NAMALWA (cell line): ENCODE measurements at places on chromosomes 5 and 9.

DNA sequence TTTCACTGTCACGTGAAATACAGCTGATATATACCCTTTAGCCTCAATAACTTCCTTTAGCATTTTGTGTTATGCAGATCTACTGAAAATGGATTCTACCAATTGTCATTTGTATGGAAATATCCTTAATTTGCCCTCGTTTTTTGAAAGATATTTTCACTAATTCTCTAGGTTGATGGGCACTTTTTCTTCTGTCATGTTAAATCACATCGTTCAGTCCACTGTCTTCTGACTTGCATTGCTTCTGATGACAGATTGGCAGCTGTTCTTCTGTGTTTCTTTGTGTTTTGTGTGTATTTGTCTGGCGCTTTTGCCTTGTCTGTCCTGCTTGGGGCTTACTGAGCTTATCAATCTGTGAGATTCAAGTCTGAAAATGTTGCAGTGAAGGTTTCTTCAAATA lies 9.7 kb upstream of the CLPTM1L start:
- no peak for DNase-seq

DNA sequence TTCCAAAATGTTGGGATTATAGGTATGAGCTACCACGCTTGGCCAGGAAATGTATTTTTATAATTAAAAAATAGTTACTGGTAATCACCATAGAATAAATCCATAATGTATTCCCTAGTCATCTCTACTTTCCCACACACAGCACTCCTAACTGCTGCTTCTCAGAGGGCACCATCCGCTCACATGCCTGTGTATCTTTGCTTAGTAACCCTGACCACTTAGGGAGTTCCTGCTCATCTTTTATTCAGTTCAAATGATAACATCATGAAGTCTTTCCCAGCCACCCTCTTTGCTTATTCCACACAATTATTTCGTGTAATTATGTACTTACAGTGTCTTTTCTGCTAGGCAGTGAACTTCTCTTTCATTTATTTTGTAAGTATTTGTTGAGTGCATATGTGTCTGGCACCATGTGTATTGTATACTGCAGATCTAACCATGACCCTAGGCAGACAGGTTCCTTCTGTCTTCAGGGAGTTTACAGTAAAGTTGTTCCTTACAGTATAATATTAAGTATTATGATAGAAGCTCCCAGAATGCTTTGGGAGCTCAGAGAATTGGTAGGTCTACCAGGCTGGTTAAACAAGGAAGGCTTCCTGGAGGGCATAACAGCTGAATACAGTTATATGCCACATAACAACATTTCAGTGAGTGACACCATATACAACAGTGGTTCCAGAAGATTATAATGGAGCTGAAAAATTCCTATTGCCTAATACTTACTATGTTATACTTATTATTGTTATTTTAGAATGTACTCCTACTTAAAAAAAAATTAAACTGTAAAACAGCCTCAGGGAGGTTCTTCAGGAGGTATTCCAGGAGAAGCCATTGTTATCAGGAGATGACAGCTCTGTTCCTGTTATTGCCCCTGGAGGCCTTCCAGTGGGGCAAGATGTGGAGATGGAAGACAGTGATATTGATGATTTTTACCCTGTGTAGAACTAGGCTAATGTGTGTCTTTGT lies 39.2 kb downstream of the DCAF10 start:
- DNase-seq, result no peak

DNA sequence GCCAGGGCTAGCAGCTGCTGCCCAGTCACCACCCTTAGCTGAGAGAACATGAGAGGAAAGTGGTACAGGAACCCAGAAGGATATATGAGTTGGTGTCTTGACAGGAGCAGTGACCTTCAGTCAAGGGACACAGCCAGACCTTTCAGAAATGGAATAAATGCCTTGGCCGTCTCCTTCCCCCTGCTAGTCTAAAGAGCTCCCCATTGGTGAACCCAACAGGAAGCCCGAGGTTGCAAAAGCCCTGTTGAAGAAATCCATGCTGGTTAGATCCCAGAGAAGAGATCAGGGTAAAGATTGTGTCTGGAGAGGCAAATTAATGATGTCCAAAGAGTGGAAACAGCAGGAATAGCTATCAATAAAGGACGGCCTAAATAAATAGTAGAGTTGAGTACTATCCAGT lies 244.5 kb downstream of the NR3C1 start:
- no peak for DNase-seq

GRCh38 chr9:108217431-108218349 lies 638.1 kb downstream of the ACTL7B start:
- no peak for DNase-seq

DNA sequence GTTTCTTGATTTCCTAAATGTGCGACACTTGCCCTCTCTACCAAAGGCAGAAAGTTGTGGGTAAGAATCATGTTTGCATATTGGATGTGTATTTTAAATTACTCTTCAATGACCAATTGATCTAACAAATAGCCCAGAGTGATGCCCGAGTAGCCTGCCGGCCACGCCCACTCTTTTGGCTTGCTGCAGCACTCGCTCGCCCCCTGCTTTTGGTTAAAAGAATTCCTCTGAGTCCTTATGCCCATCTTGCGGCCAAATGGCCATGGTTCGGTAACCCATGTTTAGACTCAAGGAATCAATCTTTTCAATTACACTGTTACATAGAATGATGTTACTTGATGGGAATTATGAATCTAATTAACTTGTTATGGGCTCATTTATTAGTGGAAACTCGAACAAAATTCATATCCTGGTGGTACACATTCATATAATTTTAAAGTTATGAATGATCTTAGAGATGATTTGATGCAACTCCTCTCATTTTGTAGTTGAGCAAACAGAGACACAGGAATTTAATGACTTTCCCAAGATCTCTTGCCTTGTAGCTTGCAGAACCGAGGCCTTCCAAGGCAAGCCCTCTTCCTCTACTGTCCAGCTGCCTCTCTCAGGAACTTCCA lies 36.5 kb downstream of the PPIC start:
- DNase-seq, result peak; percentile 60

- no peak for DNase-seq
Observed at GRCh38 chr9:138044485-138045383, 167.2 kb downstream of the CACNA1B start.

DNA sequence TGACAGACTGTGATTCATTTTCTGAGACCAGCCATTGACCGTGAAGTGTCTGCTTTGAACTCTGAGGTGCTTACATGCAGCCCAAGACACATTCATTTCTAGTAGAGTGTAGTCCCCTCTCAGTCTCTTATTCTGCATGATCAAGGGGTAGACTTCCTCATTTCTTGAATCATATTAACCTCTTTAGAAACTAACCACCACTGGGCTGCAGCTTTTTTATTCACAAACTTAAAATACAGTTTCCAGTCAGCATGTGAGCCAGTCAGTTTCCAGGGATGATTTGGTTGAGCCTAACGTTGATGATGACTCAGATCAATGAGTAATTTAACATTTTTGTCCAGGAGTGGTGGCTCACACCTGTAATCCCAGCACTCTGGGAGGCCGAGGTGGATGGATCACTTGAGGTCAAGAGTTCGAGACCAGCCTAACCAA lies 59.2 kb downstream of the OTULIN start:
- DNase-seq, result no peak

DNA sequence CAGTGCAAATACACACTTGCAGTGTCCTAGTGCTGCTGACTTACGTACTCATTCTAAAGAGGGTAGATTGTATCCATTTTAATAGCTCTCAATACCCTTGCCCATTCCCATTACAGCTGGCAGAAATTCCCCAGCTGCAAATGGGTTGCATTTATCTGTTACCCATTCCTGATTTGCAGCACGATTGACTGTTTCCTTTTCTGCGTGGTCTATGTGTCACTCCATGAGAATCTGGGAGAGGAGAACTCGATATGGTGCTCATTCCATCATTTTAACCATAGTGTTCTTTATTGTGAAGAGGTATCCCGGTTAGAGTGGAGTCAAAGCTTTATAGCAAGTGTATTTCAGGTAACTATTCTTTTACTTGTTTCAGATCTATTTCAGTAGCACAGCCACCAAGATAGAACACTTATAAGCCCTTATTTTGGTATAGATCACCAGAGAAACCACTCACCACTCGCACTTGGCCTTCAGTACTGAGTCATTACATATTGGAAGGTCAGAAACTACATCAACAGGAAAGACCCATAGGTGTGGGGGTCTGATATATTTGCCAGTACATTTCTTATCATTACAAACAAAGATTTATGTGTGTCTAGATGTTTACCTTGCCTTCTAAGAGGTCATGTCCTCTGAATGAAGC lies 139.5 kb downstream of the MUSK start:
- no peak for DNase-seq

- DNase-seq, result no peak
Observed at GRCh38 chr9:79542735-79543620, 28.8 kb upstream of the TLE4 start.

- DNase-seq, result no peak
Observed at GRCh38 chr5:172821340-172821985, 12.6 kb upstream of the ERGIC1 start.

DNA sequence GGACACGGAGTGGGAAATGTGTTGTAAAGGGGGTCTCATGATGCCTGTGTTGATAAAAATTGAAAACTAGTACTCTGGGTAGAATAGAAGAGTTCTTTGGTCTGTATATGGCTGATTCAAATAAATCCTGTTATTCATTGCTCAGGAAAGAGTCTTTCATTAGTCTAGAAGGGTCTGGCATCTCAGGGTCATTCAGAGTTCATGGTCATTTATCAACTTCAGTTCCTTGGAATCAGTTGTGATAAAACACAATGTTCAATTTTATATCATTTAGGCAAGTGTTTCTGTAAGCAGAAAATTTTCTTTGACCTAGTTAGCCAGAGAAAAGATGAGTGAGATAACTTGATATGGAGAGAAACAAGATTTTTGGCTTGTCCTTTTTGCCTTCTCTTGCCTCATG lies 36.3 kb downstream of the SPATA31D1 start:
- no peak for DNase-seq

- DNase-seq, result no peak
Observed at GRCh38 chr5:6510132-6510531, 61.5 kb downstream of the UBE2QL1 start.

DNA sequence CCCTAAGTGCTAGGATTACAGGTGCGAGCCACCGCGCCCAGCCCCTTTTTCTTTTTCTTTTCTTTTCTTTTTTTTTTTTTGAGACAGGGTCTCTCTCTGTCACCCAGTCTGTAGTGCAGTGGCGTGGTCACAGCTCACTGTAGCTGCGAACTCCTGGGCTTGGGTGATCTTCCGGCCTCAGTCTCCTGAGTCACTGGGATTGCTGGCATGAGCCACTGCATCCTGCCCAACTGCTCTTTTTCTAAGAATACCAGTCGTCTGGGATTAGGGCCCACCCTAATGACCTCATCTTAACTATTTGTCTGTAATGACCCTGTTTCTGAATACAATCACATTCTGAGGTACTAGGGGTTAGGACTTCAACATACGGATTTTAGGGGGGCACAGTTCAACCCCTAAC lies 34.1 kb upstream of the NANS start:
- DNase-seq, result no peak

DNA sequence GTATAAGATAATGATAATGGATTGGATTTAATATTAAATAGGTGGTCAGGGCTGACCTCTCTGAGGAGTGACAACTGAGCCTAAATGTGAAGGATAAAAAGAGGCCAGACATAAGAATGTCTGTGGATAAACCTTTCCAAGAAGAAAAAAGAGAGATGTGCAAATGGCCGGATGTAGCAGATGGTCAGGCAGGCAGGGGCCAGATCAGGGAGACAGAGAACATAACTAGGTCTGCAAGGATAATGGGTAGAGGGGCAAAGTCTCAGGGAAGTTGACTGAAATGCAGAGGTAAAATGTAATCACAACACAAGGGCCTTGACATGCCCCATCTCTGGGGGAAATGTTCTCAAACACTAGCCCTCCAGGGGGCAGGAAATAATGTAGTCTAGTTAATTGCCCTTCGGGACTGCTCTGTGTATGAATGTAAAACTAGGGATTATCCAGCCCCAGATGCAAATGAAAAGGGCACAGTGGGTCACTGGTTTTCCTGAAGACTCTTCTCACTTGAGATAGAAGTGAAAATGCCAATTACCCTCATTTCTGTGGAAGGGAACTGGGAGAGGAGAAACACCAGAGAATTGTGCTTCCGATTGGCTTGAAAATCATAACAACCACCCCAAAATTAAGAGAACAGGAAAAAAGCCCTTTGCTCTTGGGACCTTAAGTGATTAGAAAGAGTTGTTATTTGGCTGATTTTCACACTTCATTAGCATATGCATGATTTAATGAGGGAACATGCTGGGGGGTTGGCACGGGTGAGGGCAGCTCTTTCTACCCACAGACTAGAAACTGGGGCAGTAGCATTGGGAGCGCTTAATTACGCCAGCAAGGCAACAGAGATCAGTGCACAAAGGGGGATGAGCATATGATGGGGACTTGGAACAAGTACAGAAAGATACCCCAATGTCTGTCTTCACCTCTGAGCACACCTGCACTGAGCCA lies 88.6 kb downstream of the PPP2R2B start:
- DNase-seq, result no peak

DNA sequence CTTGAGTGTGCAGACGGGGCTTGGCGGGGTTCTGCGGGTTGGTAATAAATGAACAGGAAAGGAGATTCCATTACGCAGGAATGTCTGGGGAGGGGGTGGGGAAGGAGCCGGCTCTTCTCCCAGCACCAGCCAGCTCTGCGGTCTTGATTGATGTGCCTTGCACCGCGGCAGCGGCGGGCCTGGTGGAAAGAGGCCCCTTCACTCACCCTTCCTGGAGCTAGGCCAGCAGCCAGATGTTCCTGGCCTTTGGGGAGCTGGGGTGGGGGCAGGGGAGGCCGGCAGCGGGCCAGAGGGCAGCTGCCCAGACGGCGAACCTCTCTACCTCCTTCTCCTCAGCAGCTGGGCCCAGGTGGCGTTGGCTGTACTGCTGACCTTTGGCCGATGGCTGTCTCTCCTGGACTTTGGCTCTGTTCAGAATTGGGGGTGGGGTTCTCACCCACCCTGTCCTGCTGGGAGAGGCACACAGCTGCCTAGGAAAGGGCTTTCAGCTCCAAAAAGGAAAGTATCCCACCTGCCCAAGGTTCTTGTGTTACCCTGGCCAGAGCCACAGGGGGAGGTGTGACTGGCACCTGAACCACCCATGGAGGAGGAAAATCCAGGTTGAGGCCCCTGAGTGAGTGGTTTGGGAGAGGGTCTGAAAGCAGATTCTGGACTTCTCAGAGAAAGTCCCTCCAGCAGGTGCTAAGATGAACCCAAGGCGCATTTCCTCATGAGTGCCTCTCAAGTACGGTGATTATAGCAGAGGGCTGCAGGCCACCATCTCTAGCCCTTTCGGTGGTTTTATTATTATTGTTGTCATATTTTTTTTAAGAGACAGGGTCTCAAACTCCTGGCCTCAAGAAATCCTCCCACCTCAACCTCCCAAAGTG lies 58.0 kb upstream of the SYNPO start:
- no peak for DNase-seq
